ENCODE measurements at places on chromosomes 12 and 14. TPM values are rescaled to one million over a fixed set of nuclear protein-coding genes. Genes with fewer than 3 reads are reported as not detected.

Gene SSPN
- total RNA-seq = 45.6 TPM

Gene KCNA5
- total RNA-seq = 4.9 TPM

Gene EXOC3L4
- not detected for total RNA-seq

Gene TNS2
- 130 TPM for total RNA-seq

Gene GALNT16
- 73.6 TPM for total RNA-seq

Gene KRT72
- not detected for total RNA-seq

Gene PROX2
- not detected for total RNA-seq

Gene KRT85
- not detected for total RNA-seq

Gene PLEK2
- not detected for total RNA-seq

Gene PTPN6
- total RNA-seq = 10.4 TPM

Gene ALDH1L2
- total RNA-seq = 8.0 TPM

Gene ZNF891
- 6.6 TPM for total RNA-seq

Gene NUAK1
- total RNA-seq = 118 TPM

Gene CLEC1B
- not detected for total RNA-seq

Gene SMCO2
- total RNA-seq = 1.9 TPM

Gene OXA1L
- total RNA-seq = 50.5 TPM

Gene RIPK3
- total RNA-seq = 1.2 TPM

Gene SLCO1B1
- not detected for total RNA-seq

Gene CCDC77
- 8.6 TPM for total RNA-seq

Gene ARF3
- total RNA-seq = 555 TPM

Gene ANKRD33
- total RNA-seq = not detected

Gene IL31
- not detected for total RNA-seq

Gene SERPINA10
- total RNA-seq = not detected

Gene RPS6KL1
- 58.4 TPM for total RNA-seq

Gene PDE3A
- total RNA-seq = 6.7 TPM

Gene COCH
- total RNA-seq = 5.0 TPM

Gene ARG2
- 17.3 TPM for total RNA-seq

Gene CCDC197
- not detected for total RNA-seq

Gene HPD
- not detected for total RNA-seq

Gene CERS5
- total RNA-seq = 59.7 TPM

Gene BICD1
- total RNA-seq = 73.2 TPM

Gene NAB2
- total RNA-seq = 26.4 TPM

Gene GALNT8
- total RNA-seq = 29.8 TPM

Gene P3H3
- total RNA-seq = 31.8 TPM

Gene RASSF8
- 147 TPM for total RNA-seq

Gene MMP17
- 85.6 TPM for total RNA-seq

Gene STXBP6
- 57.9 TPM for total RNA-seq

Gene SLC39A5
- not detected for total RNA-seq

Gene ARMH4
- total RNA-seq = 29.7 TPM

Gene TMTC1
- total RNA-seq = 37.6 TPM

Gene NABP2
- total RNA-seq = 48.6 TPM
